ENCODE measurements at places on chromosomes 12 and 14. TPM values are rescaled to one million over a fixed set of nuclear protein-coding genes. Genes with fewer than 3 reads are reported as not detected.

DNA sequence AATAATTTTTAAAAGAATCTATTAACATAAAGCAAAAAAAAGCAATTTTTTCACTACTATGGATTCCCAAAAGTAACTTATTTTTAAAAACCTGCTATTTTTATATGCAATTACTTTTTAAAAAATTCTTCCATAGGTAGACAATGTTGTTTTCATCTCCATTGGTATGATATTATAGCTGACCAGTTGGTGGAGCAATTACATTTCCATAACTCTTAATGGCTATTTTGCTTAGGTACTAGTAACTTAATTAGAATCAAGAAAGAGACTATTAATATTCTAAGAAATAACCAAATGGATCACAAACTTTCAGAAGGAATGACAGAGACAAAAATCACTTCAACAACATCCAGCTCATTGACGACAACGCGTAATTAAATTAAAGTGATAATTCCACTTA, 64.7 kb upstream of the PTCSC3 start:
- H3K4me3 ChIP-seq: no peak overlapping the region
- H3K36me3 ChIP-seq: no peaks in the 10 kb centered on the region
- H3K27ac ChIP-seq: no peak overlapping the region
- DNase-seq: no peak
- H3K4me1 ChIP-seq: no peaks in the 10 kb centered on the region

GRCh38 chr12:50934981-50935807, 17.1 kb upstream of the HIGD1C start:
- peak overlapping the region; percentile 29 for H3K27ac ChIP-seq
- H3K4me3 ChIP-seq: no peak overlapping the region
- H3K36me3 ChIP-seq: peaks cover 36% of the 10 kb centered on the region
- H3K4me1 ChIP-seq: peaks cover 45% of the 10 kb centered on the region
- DNase-seq: no peak

DNA sequence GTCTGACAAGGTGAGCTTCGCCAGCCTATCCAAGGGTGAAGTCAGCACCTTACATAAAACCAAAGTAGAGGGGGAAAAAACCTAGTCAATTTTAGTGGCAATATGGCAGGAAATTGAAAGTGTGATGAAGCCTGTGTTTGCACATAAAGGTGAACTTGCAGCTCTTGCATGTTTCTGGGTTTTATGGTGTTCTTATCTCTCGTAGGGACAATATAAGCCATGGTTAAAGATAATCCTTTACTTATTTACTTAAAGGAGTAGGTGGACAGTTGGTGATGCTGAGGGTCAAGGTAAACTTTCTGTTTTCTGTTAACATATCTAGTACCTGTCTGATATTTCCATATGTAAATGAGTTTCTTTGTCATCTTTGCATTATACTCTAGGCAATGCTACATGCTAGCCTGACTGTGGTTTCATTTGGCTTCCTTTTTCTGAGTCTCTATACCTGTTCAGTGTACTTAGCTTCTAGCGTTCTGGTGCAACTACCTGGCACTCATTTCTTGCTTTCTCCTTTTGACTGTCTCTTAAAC, 32.8 kb downstream of the CCDC91 start:
- H3K27me3 ChIP-seq: no peaks in the 10 kb centered on the region
- H3K27ac ChIP-seq: no peak overlapping the region
- peaks cover 23% of the 10 kb centered on the region for H3K36me3 ChIP-seq
- H3K4me3 ChIP-seq: peak overlapping the region; percentile 21

Gene HELB
- polyA plus RNA-seq: 0.06 TPM

DNA sequence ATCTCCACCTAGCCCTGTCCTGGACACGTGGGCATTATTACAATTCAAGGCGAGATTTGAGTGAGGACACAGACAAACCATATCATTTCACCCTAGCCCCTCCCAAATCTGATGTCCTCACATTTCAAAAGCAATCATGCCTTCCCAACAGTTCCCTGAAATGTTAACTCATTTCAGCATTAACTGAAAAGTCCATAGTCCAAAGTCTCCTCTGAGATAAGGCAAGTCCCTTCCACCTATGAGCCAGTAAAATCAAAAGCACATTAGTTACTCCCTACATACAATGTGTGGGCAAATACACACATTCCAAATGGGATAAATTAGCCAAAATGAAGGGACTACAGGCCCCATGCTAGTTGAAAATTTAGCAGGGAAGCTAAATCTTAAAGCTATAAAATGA, 546.0 kb upstream of the LMO3 start:
- H3K4me1 ChIP-seq: no peaks in the 10 kb centered on the region
- no peaks in the 10 kb centered on the region for H3K36me3 ChIP-seq
- DNase-seq: no peak
- no peak overlapping the region for H3K4me3 ChIP-seq
- H3K27ac ChIP-seq: no peak overlapping the region
- H3K27me3 ChIP-seq: no peaks in the 10 kb centered on the region

Gene ACVRL1
- polyA plus RNA-seq: not detected

Gene ADAM20
- polyA plus RNA-seq: not detected

GRCh38 chr12:105047308-105047707, 37.0 kb downstream of the ALDH1L2 start:
- H3K36me3 ChIP-seq: no peaks in the 10 kb centered on the region
- no peaks in the 10 kb centered on the region for H3K27me3 ChIP-seq
- no peaks in the 10 kb centered on the region for H3K4me1 ChIP-seq
- no peak for DNase-seq

- peaks cover 23% of the 10 kb centered on the region for H3K4me1 ChIP-seq
- DNase-seq: no peak
- peak overlapping the region; percentile 86 for H3K27ac ChIP-seq
- peak overlapping the region; percentile 98 for H3K4me3 ChIP-seq
Measured at GRCh38 chr14:65103150-65103760, 938 bp upstream of the MAX start.

- H3K27ac ChIP-seq: no peak overlapping the region
- H3K4me3 ChIP-seq: no peak overlapping the region
- H3K4me1 ChIP-seq: no peaks in the 10 kb centered on the region
- no peaks in the 10 kb centered on the region for H3K36me3 ChIP-seq
Measured at GRCh38 chr12:9936591-9936990, 4.4 kb upstream of the CLEC2A start.

- no peak overlapping the region for H3K4me3 ChIP-seq
- DNase-seq: no peak
- no peak overlapping the region for H3K27ac ChIP-seq
- peaks cover 81% of the 10 kb centered on the region for H3K27me3 ChIP-seq
- no peaks in the 10 kb centered on the region for H3K36me3 ChIP-seq
Measured at GRCh38 chr14:36652542-36653201, 9.0 kb upstream of the PAX9 start.

Gene SMIM41
- polyA plus RNA-seq: not detected

- no peak for DNase-seq
- no peak overlapping the region for H3K27ac ChIP-seq
- peaks cover 16% of the 10 kb centered on the region for H3K36me3 ChIP-seq
- H3K4me1 ChIP-seq: peaks cover 20% of the 10 kb centered on the region
- no peaks in the 10 kb centered on the region for H3K27me3 ChIP-seq
Measured at GRCh38 chr14:21428930-21429329, 27.0 kb downstream of the CHD8 start.

GRCh38 chr12:102879144-102879763, 37.8 kb downstream of the PAH start:
- DNase-seq: no peak
- H3K4me1 ChIP-seq: no peaks in the 10 kb centered on the region
- H3K36me3 ChIP-seq: no peaks in the 10 kb centered on the region
- H3K4me3 ChIP-seq: no peak overlapping the region

Gene RTL1
- not detected for polyA plus RNA-seq

Gene SLC39A5
- not detected for polyA plus RNA-seq

Gene RPGRIP1
- polyA plus RNA-seq: not detected

DNA sequence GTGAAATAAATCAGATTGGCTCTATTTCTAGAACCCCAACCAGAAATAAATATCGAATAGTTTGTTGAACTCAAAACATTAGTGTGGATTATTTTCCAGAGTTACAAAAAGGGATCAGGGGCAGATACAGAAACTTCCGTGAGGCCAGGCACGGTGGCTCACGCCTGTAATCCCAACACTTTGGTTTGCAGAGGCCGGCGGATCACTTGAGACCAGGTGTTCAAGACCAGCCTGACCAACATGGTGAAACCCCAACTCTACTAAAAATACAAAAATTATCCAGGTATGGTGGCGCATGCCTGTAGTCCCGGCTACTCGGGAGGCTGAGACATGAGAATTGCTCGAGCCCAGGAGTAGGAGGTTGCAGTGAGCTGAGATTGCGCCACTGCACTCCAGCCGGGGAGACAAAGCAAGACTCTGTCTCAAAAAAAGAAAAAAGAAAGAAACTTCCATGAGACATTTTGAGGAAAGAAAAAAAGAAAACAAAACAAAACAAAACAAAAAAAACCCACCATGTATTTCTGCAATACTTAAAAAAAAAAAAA, 2.1 kb downstream of the FBXO21 start:
- peaks cover 6% of the 10 kb centered on the region for H3K36me3 ChIP-seq
- no peak for DNase-seq
- no peaks in the 10 kb centered on the region for H3K27me3 ChIP-seq

- DNase-seq: no peak
- no peak overlapping the region for H3K27ac ChIP-seq
- no peaks in the 10 kb centered on the region for H3K4me1 ChIP-seq
- H3K27me3 ChIP-seq: no peaks in the 10 kb centered on the region
- peaks cover 14% of the 10 kb centered on the region for H3K36me3 ChIP-seq
Measured at GRCh38 chr12:131418884-131419283, 292.0 kb upstream of the SFSWAP start.

GRCh38 chr14:24483604-24484252, 24.3 kb downstream of the CMA1 start:
- H3K4me1 ChIP-seq: peaks cover 15% of the 10 kb centered on the region
- DNase-seq: no peak
- H3K27ac ChIP-seq: no peak overlapping the region
- no peaks in the 10 kb centered on the region for H3K36me3 ChIP-seq
- peaks cover 7% of the 10 kb centered on the region for H3K27me3 ChIP-seq

DNA sequence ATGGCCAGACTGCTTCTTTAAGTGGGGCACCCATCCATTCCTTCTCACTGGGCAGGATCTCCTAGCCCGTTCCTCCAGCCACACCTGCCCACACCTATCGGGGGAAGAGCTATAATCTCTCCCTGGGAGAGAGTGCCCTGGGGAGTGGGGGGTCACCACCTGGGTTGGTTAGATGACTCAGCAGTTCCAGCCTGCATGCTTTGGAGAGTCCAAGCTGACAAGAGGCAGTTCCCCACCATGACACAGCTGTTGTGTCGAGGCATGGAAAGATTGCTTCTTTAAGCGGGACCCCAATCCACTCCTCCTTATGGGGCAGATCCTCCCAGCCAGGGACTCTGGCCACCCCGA, 52.6 kb upstream of the PPFIA2 start:
- H3K4me1 ChIP-seq: no peaks in the 10 kb centered on the region
- no peaks in the 10 kb centered on the region for H3K27me3 ChIP-seq
- no peak for DNase-seq
- H3K4me3 ChIP-seq: no peak overlapping the region

All from naive B cell (primary cell).